ENCODE measurements at places on chromosomes 4 and X. TPM values are rescaled to one million over a fixed set of nuclear protein-coding genes. Genes with fewer than 3 reads are reported as not detected.

The TRMT2B gene
- total RNA-seq, result 7.2 TPM

- no peak overlapping the region for H3K4me3 ChIP-seq
- peaks cover 80% of the 10 kb centered on the region for H3K36me3 ChIP-seq
- no peaks in the 10 kb centered on the region for H3K27me3 ChIP-seq
- H3K27ac ChIP-seq, result peak overlapping the region; percentile 57
These were observed 24.5 kb upstream of the SCD5 start for GRCh38 chr4:82823062-82823461.

The GAGE12F gene
- total RNA-seq, result not detected

GRCh38 chr4:123506011-123506695 lies 109.6 kb downstream of the SPRY1 start:
- no peaks in the 10 kb centered on the region for H3K36me3 ChIP-seq
- H3K27ac ChIP-seq, result peak overlapping the region; percentile 43
- H3K4me3 ChIP-seq, result peak overlapping the region; percentile 82
- H3K27me3 ChIP-seq, result no peaks in the 10 kb centered on the region
- no peak for DNase-seq

- H3K27me3 ChIP-seq, result no peaks in the 10 kb centered on the region
- H3K36me3 ChIP-seq, result no peaks in the 10 kb centered on the region
These were observed 12.3 kb upstream of the CHRNA9 start for GRCh38 chr4:40322811-40323210.

DNA sequence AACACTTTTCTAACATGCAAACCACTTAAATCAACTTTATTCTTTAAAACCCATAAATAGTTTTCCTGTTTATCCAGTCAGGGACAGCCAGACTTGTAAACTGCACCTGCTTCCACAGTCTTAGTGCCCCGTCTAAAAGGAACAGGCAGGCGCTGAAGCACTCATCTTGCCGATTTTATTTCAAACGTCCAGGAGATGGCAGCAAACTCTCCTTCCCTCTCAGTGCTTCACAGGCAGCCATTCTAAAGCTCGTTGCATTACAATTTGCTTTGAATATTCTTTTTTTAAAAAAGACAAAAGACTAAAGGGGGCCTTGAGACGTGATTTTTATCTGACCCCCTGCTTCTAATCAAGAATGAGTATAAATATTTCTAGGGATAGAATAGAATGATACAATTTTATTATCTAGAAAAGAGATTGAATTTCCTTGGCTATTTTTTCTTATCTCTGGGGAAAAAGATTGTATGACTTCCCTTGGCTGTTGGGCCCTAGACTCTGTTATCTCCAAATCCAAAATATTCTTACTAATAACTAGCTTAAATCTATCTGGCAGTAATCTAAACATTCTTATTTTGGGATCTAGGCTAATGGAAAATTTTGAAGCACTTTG lies 93.6 kb upstream of the MYOZ2 start:
- no peak overlapping the region for H3K27ac ChIP-seq
- H3K27me3 ChIP-seq, result no peaks in the 10 kb centered on the region

The HMX1 gene
- total RNA-seq, result not detected

- no peaks in the 10 kb centered on the region for H3K27me3 ChIP-seq
- H3K36me3 ChIP-seq, result no peaks in the 10 kb centered on the region
- H3K4me3 ChIP-seq, result no peak overlapping the region
- H3K4me1 ChIP-seq, result peaks cover 3% of the 10 kb centered on the region
These were observed 45.2 kb downstream of the SHROOM4 start for GRCh38 chrX:50768801-50769200.

DNA sequence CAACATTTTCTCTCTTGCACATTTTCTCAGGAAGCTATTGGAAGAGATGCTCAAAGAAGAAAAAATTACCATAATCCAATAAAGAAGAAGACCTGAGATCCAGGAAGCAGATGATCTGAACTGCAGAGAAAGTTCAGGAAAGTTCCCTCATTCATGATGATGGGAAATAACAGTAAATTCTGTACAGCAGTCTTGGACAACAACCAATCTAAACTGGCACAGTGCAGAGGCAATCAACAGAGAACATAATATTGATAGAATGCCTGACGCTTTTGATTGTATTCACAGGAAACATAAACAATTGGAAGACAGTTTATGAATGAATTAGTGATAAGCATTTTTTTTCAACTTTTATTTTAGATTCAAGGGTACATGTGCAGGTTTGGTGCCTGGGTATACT lies 428.9 kb downstream of the KCTD8 start:
- no peak overlapping the region for H3K4me3 ChIP-seq
- no peaks in the 10 kb centered on the region for H3K4me1 ChIP-seq
- H3K27me3 ChIP-seq, result no peaks in the 10 kb centered on the region
- H3K36me3 ChIP-seq, result no peaks in the 10 kb centered on the region
- no peak for DNase-seq

GRCh38 chrX:46649421-46650260 lies 76.1 kb downstream of the CHST7 start:
- H3K4me3 ChIP-seq, result no peak overlapping the region
- no peak overlapping the region for H3K27ac ChIP-seq
- no peaks in the 10 kb centered on the region for H3K27me3 ChIP-seq
- no peak for DNase-seq
- H3K36me3 ChIP-seq, result no peaks in the 10 kb centered on the region

GRCh38 chr4:116665716-116666115 lies 419.7 kb downstream of the TRAM1L1 start:
- H3K27ac ChIP-seq, result no peak overlapping the region
- H3K27me3 ChIP-seq, result no peaks in the 10 kb centered on the region
- no peak overlapping the region for H3K4me3 ChIP-seq
- no peaks in the 10 kb centered on the region for H3K4me1 ChIP-seq
- no peaks in the 10 kb centered on the region for H3K36me3 ChIP-seq

DNA sequence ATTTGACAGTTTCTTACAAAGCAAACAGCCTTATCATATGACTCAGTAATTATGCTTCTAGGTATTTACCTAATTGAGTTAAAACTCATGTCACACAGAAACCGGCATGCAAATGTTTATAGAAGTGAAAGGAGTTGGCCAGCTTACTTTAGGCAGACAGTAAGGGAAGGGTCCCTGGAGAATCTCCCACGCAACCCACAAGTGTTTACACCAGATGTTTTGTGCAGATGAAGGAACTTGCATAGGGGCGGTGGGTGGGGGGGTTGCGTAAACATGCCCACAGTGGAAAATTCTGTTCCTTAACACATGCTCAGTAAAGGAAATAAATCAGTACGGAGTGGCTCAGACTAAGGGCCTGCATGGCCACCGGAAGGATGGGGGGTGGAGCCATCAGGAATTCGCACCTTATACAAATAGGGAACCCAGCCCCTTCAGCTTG lies 330.5 kb upstream of the AADAT start:
- no peak overlapping the region for H3K27ac ChIP-seq
- no peak overlapping the region for H3K4me3 ChIP-seq
- peak; percentile 8 for DNase-seq

The LEF1 gene
- 16.6 TPM for total RNA-seq

The TCEANC gene
- total RNA-seq, result 2.3 TPM

GRCh38 chr4:24639714-24640113 lies 55.4 kb upstream of the DHX15 start:
- H3K27me3 ChIP-seq, result no peaks in the 10 kb centered on the region
- H3K27ac ChIP-seq, result no peak overlapping the region
- no peaks in the 10 kb centered on the region for H3K36me3 ChIP-seq
- H3K4me1 ChIP-seq, result peaks cover 8% of the 10 kb centered on the region
- no peak for DNase-seq

DNA sequence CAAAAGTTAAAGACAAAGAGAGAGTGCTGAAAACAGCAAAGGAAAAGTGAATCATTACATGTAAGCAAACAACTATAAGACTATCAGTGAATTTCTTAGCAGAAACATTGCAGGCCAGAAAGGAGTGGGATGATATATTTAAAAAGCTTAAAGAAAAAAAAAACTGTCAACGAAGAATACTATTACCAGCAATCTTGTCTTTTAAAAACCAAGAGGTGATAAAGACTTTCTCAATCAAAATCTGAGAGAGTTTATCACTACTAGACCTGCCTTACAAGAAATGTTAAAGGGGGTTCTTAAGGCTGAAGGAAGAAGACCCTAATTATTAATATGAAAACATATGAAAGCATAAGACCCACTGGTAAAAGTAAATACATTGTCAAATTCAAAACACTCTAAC lies 132.5 kb upstream of the ZCCHC13 start:
- DNase-seq, result no peak
- H3K36me3 ChIP-seq, result no peaks in the 10 kb centered on the region
- H3K4me1 ChIP-seq, result no peaks in the 10 kb centered on the region
